Stimulated activated naive CD8-positive, alpha-beta T cell treated with anti-CD3 and anti-CD28 coated beads, Interleukin-15, amount 100 ng/mL, for 72 hours (primary cell): ENCODE measurements at places on chromosomes 11 and 22.

DNA sequence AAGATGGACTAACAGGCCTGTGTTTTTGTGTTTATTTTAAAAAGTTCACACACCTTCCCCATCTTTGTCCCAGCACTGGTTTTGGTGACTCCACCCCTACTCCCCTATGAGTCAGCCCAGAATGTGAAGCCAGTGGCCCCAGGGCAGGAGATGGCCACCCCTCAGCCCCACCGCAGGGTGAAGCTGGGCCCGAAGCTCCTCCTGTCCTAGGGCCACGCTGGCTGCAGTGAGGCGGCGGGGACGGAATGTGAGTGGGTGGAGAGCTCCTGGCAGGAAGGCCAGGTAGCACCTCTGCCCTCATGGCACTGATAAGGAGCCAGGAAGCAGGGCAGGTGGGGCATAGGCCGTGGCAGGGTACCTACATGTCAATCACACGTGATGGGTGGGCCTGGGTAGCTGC lies 39.9 kb downstream of the SGSM3 start:
- no peak for DNase-seq

GRCh38 chr11:19774817-19775580 lies 62.4 kb downstream of the NAV2 start:
- DNase-seq, result no peak

DNA sequence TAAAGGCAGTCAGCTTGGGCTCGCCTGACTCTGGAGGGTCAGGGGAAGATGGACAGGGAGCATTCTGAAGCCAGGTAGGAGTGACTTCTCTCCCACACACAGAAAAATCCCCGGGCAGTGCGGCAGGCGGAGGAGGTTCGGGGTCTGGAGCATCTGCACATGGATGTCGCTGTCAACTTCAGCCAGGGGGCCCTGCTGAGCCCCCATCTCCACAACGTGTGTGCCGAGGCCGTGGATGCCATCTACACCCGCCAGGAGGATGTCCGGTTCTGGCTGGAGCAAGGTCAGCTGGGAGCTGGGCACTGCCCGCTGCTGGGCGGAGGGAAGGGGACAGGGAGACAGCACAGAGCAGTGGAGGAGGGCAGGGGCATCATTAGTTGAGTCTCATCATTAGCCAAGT lies 13.2 kb upstream of the POU2F3 start:
- no peak for DNase-seq

GRCh38 chr11:32895471-32895870 lies 2.9 kb downstream of the QSER1 start:
- no peak for DNase-seq

GRCh38 chr22:27581688-27582087 lies 219.9 kb downstream of the MN1 start:
- no peak for DNase-seq

DNA sequence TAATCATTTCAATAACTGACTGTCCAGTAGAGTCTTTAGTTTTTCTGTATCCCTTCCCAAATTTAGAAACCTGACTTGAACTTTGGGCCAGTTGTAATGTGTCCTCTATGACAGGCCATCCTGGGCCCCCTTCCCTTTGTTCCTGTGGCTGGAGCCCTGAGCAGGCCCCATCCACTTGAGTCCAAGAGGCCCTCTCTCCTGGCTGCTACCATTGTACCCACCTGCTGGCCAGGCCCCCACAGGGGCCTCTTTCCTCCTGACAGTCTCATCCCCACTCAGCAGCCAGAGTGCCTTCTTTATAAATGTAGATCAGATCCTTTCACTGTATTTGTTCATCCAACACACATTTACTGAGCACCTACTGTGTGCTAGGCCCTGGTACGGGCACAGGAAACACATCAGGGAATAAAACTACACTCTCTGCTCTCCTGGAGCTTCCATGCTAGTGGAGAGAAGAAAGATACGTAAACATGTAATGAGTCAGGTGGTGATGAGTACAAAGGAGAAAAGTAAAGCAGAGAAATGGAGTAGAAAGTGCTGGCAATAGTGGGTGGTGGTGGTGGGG lies 2.7 kb upstream of the LRP5 start:
- DNase-seq, result no peak

GRCh38 chr22:49962751-49963646 lies 2.4 kb downstream of the PIM3 start:
- no peak for DNase-seq

GRCh38 chr22:27919942-27920755 lies 1.1 kb upstream of the PITPNB start:
- DNase-seq, result no peak

DNA sequence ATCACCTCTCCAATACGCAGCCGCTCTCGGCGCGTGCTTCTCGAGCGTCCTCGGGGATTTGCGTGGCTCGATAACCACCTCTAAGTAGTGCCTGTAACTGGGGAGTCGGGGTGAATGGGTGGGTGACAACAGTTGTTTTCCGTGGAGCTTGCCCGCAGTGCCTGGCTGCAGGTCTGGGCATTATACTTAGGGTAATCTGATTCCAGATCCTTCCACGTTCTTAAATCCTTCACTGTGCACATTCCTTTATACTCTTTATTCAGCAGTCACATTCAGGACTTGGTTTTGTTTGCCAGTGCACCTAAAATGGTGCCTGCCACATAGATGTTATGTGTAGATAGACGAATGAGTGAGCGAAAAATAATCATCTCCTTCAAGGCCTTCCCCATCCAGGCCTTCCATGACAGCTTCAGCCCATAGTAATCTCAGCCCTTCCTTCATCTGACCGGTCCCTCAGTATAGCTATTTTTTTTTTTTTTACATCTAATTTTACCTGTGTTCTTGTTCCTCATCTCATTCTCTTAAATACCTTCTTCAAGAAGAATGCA lies 602 bp downstream of the NAT10 start:
- DNase-seq, result no peak

DNA sequence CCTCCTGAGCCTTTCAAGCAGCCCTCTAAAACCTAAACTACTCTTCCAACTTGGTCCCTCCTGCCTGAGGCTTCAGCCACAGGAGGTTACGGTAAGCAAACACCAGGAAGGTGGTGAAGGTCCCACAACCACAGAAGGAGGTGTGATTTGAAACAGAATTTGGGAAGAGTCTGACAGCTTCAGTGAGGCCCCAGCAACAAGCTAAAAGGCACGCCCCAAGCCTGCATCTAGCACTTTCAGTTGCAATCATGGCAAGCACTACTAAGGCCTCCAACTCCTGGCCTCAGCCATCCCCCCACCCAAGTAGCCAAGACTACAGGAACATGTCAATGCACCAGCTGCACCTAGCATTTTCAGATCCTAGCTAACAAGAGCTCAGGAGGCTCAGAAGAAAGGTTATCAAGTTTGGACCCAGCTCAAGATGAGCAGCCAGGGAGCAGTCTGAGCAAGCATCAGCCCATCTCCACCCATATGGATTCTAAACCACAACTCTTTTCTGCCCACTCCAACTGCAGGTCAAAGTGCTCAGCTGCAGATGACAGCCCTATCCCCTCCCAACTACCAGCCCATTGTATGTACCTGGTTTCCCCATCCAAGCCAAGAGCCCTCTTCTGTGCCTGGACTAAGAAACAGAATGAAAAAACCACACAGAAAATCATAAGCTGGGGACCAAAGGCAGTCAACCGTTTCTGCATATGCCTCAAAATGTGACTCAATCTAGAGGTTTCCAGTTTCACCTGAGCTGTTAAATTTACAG lies 10.4 kb upstream of the AHNAK start:
- DNase-seq, result no peak

GRCh38 chr22:31604137-31604705 lies 57.8 kb downstream of the PISD start:
- no peak for DNase-seq

- DNase-seq, result no peak
These were observed 288.8 kb upstream of the C11orf87 start for GRCh38 chr11:109133159-109133558.

DNA sequence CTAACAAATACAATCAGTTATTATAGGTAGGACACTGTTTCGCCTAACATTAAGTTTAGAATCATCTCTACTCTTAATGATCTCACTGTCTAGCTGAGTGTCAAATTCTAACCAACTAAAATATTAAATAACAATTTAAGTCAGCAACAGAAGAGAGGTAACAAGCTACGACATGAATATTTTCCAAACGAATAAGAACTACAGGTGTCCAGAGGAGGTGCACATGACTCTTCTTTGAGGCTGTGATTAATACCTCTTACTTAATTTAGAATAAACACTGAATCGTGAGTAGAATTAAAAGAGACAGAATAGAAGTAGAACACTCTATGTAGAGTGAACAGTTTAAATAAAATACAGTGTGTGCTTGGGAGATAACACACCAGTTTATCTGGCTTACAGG lies 619.0 kb upstream of the ARHGAP42 start:
- no peak for DNase-seq

- no peak for DNase-seq
These were observed 2.0 kb upstream of the FJX1 start for GRCh38 chr11:35615921-35616900.

DNA sequence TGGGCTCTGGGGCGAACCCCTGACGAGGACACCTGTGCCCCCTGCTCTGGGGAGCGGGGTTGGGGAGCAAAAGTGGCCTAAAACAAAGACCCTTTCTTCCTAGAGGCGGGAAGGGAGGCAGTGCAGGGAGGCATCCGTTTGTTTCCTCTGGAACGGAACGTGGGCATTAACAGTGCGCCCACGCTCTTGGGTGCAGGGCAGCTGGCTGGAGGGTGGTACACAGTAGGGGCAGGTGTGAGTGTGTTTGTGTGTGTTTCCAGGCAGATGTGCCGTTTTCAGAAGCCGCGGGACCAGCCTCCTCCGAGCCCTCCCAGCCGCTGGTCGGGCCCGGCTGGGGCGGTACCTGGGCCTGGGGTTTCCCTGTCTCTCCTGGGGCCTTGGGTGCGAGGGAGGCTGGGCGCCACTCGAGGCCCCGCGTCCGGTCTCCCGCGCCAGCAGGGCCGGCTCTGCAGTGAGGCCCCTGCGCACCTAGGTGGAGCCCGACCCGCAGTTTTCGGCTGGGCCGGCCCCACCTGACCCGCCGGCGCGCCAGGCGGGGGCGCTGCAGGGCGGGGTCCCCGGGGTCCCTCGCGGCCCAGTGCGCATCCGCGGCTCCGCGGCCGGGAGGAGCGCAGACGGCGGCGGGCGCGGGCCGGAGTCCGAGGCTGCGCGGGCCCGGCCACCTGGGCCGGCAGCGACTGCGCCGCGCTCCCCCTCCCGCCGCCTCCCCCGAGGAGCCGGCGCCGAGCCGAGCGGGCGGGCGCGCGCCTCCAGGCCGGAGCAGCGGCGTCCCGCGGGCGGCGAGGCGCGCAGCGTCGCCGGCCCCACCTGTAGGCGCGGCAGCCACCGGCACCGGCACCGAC lies 1252.7 kb downstream of the BRD1 start:
- peak; percentile 46 for DNase-seq

DNA sequence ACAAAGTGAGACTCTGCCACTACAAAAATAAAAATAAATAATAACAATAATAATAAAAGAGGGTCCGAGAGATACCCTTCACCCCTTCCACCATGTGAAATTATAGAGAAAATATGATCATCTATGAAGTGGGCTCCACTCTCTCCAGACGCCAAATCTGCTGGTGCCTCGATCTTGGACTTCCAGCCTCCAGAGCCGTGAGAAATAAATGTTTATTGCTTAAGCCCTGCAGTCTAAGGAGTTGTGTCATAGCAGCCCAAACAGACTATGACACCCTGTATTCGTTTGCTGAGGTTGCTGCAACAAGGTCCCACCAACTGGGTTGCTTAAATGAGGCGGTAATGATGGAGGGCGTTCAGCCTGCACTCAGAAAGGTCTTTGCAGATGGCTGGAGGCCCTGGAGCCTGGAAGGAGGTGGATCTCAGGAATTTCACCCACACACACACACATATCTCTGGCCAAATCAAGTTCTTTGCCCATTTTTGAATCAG lies 7.6 kb upstream of the SEPTIN5 start:
- no peak for DNase-seq

DNA sequence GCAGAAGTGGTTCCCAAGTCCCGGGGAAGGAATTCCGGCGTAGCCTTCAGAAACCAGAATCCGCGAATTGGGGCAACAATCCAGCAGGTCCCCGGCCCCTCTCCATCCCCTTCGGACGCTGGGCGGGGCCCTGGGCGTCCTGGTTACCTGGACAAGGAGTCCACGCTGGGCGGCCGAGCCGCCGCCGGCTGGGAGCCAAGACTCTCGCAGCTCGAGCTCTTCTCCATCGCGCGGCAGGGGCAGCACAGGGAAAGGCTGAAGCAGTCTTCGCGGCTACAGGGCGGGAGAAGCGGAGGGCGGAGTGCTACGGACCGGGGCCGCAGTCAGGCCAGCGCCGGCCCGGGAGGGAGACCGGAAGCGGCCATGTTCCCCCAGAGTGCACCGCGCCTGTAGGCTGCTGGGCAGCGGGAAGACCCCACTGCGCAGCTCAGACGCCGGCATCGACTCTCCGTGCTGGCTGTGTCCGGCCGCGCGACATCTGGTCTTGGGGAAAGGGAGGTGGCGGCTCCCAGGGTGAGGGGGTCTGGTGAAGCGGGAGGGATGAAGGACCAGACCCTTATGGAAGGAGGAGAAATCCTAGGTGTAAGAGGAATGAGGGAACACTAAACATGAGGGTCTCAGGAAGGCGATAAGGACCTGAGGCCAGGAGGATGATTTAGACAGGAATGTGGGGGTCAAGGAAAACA lies at the start of gene MTMR2:
Gene MTMR2 (minus strand): TSS at position 380 of the 686 bp plus-strand sequence. CDS start 153 bp downstream, at position 227.
- DNase-seq, result peak; percentile 58

- no peak for DNase-seq
These were observed 16.7 kb downstream of the PHLDA2 start for GRCh38 chr11:2912498-2912897.

- DNase-seq, result no peak
These were observed 48.4 kb downstream of the ELP4 start for GRCh38 chr11:31558001-31558400.

DNA sequence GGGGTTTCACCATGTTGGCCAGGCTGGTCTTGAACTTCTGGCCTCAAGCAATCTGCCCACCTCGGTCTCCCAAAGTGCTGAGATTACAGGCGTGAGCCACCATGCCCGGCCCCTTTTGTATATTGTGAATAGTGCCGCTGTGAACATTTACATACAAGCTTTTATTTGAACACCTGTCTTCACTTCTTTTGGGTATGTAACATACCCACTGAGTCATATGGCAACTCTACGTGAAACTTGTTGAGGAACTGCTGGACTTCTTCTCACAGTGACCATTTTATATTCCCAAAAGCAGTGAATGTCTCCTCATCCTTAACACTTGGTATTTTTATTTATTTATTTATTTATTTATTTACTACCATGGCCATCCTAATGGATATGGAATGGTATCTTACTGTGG lies 3.9 kb upstream of the SCT start:
- no peak for DNase-seq

DNA sequence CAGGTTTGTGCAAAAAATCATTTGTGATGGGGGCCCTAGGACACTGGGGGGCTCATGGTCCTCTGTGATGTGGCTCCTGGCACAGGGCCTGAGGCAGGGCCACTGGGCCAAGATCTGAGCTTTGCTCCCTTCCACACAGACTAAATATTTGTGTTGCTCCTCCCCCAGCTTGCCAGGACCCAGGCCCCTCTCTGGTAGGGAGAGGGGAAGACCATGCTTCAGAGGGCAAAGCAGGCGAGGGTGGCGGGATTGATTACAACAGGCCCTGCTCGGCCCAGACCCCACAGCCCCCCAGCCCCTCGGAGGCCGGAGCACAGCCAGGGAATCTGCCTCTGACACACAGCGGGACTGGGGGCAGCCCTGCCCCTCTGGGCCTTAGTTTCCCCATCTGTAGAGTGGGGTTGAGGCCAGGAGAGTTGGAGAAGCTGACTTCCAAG lies 29.0 kb downstream of the WNT11 start:
- no peak for DNase-seq
